ENCODE measurements at places on chromosomes 16 and 17.

GRCh38 chr17:71437166-71437565, 683.7 kb upstream of the SOX9 start:
- no peak for DNase-seq

DNA sequence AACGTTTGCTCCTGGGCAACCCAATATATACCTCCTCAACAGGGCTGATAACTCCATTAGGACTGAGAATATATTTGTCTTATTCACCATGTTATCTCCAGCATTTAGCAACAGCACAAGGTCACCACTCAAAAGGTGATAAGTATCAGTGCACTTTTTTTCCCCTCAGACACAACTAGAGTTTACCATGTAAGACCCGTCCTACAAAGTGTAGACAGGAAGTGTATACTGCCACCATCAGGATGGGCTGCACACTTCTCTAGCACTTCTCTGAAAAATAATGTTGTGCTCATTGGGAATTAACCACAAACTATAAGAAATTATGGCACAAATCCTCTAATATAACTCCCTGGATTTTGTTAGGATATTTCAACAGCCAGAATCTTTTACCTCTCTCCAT, 5.7 kb upstream of the VAT1L start:
- no peak for DNase-seq

DNA sequence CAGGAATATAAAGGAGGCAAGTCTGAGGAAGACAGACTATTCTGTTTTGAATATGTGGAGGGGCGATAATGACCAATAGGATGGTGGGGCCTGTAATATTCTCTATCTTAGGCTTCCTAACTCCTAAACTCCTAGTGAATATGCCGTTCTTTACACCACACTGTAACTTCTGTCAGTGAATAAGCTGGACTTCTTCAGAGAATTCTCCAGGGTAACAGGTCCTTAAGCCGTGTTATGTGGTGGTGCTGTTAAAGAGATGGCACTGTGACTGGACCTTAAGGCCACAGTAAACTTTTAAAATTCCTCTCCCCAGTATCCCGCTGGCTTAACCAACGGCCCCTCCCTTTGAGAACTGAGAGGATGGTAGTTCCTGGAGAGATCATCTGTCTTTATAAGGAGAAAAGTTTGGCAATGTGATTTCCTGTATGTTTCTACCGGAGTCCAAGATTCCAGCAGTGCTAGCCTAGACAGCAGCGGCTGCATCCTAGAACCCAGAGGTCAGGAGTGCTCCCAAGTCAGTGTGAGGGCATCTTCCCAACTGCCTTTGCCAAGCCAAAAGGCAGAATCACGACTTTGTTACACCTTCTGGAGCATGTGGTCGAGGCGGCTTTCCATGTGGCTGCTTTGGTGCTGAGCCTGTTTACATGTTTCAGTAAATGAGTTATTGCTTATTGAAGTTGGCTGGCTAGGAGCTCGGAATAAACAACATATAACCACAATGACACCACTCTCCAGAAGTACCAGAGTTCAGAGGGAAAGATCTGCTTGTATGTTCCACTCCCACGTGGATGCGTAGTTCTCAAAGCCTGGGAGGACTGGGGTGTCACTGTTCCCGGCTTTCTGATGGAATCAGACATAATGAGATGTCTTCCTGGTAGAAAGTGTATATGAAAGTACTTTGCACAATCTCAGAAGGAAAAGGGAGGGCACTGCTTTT, 41.0 kb downstream of the TUBD1 start:
- DNase-seq = no peak

DNA sequence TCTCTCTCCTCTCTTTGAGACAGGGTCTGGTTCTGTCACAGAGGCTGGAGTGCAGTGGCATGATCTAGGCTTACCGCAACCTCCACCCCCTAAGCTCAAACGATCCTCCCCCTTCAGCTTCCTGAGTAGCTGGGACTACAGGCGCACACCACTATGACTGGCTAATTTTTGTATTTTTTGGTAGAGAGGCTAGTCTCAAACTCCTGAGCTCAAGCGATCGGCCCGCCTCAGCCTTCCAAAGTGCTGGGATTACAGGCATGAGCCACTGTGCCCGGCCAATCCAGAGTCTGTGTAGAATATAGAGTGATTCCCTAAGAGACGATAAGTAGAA, 65.8 kb upstream of the RPH3AL start:
- no peak for DNase-seq

GRCh38 chr17:80796430-80796861, 195.2 kb upstream of the CHMP6 start:
- no peak for DNase-seq

DNA sequence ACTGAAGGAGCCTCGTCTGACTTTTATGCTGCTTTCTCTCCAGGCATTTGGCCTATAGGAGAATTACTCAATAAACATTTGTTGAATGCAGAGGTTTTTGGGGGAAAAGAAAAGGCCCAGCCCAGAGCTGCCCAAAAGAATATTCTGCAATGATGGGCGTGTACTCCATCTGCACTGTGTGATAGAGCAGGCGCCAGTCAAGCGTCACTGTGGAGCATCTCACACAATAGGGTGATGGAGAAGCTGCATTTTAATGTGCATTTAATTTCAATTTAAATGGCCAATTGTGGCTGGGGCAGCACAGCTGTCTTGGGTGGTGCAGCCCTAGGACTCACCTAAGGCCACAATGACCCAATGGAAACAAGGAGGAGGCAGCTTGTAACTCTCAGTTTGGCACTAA, 20.6 kb downstream of the GLYR1 start:
- no peak for DNase-seq

GRCh38 chr17:81511554-81511803, 1.1 kb downstream of the ACTG1 start:
- DNase-seq = no peak

Data from stimulated activated CD8-positive, alpha-beta memory T cell treated with anti-CD3 and anti-CD28 coated beads, Interleukin-12 subunit alpha, Interleukin-12 subunit beta, amount 100 ng/mL, for 4 hours (primary cell).